ENCODE measurements at places on chromosomes 7 and 10.

DNA sequence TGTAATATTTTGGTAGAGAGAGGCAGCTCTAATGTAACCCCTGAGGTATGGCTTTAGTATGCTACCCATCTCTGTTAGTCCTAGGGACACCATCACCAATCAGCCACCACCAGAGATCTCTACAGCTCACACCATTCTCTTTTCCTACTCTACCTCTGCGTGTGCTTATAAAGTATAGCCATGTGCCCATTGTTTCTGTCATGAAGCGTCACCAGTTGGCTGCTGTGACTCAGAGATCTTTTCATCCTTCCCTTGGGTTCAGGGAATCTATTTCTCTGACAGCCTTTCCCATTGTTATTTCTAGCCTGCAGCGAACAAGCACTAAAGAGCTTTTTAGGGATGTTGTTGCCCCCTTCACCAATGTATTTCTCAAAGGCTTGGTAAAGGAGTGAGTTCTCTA lies 103.3 kb downstream of the TPST1 start:
- DNase-seq: no peak

GRCh38 chr10:88895250-88895649 lies 15.2 kb downstream of the STAMBPL1 start:
- no peak for DNase-seq

- no peak for DNase-seq
Observed at GRCh38 chr7:137694405-137694804, 152.4 kb downstream of the DGKI start.

GRCh38 chr10:65032867-65033769 lies 1511.9 kb downstream of the REEP3 start:
- DNase-seq: no peak

DNA sequence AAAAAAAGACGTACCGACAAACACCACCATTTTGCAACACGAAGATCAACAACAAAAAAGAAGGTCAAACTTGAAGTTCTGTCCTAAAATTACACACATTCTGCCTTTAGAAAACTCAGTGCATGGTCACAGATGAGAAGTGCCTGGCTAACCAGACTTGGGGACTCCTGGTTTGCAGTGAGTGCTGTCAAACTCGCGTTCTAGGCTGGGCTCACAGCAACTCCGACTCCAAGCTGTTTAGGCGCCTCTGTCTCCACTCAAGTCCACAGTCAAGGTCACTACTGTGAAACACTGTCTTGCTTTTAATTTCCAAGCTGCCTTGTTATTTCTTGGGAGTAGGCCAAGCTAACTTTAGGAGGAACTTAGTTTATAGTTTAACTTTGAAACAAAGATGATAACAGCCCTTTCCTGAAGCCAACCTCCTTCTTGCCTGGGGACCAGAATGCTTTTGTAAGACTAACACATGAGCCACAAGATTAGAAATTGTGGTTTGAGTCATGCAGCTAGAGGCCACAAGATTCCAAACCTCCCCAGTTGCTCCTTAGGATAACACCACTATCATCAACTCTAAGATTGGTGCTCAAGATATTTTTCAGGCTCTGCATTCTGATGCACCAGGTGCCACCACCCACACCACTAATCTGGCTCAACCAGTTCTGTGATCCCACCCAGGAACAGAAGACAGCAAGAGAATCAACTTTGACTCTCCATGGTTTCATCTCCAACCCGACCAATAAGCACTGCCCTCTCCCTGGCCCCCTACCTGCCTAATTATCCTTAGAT lies 1.1 kb upstream of the DNAAF5 start:
- no peak for DNase-seq

DNA sequence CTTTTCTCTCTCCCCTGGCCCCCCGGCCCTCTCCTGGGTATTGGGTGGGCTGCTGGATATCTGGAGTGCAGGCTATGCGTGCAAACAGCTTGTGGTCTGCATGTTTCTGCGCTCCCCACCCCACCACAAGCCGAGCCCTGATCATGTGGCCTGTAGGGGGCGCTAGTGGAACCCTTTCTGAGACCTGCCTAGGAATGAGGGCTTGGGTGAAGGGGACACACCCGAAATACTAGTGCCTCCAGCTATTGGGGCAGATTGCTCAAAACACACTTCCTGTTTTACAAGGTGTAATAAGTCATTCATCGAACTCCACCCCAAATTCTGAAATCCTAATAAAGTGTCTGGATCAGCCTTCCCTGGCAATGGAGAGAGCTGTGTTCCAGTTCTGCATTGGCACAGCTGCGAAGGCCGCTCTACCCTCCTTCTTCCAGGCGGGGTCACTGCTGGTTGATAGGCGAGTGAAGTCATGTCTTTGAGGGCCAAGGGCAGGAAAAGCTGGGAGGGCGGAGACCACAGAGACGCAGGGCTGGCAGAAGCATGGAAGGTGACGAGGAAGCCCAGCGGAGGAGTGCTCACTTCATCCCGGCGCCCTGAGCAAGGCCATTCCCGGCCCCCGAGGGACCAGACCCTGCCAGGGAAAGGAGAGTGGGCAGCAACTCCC lies 19.8 kb upstream of the PRRT4 start:
- no peak for DNase-seq

DNA sequence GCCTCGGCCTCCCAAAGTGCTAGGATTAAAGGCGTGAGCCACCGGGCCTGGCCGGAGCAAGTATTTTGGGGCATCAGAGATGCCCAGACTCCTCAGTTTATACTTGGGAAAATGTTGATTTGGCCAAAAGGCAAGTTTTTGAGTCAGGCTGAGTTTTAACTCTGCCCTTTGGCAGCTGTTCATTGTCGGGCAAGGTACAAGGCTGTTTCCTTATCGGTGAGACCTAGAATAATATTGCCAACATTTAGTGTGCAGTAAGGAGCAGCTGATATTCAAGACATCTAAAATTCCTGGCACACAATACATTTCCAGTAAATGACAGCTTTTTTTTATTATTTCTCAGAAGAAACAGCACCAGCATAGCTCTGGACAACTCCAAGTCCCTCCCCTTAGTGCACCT lies 147.6 kb upstream of the C7orf33 start:
- DNase-seq: no peak

DNA sequence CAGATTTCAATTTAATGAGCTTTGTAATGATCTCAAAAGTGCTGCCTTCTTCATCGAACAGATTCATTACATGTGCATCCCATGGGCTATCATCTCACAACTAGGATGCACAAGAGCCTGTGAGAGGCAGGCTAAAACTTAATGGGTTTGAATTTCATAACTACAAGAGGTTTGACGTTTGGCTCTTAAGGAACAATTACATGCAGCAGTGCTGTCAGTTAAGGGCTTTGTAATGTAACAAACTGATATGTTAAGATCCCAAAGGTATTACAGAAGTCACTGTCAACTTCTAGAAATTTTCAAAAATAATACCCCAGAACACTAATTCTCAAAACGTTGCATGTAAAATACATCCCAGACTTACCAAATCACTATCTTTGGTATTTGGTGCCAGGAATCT lies 33.2 kb downstream of the KIF20B start:
- no peak for DNase-seq

GRCh38 chr10:14293526-14293925 lies 37.2 kb downstream of the FRMD4A start:
- no peak for DNase-seq

- DNase-seq: no peak
Observed at GRCh38 chr10:3898821-3899220, 113.8 kb upstream of the KLF6 start.

GRCh38 chr10:8130973-8131911 lies 76.8 kb downstream of the GATA3 start:
- DNase-seq: no peak

GRCh38 chr7:149496642-149497391 lies 792 bp downstream of the ZNF746 start:
- peak; percentile 53 for DNase-seq

GRCh38 chr10:42982891-42983506 lies 93.9 kb upstream of the RET start:
- no peak for DNase-seq

- DNase-seq: no peak
Observed at GRCh38 chr7:96596120-96596826, 113.4 kb downstream of the SEM1 start.

DNA sequence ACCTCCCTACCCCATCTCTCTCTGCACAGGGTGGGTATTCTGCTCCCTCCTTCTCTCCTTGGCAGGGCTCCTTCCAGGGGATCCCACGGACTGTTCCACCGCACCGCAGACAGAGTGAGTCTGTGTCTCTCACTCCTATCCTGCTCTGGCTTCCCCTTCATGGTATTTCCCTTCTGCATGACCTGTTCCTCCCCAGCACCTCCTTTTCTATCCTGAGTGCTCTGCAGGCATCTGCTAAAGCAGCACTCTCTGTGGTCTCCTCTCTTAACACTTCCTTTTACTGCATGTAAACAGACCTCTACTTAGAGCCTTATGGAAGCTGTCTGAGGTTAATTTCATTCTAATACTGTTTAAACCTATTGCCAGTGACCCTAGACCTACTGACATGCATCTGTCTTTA lies 171.5 kb downstream of the CCSER2 start:
- no peak for DNase-seq

DNA sequence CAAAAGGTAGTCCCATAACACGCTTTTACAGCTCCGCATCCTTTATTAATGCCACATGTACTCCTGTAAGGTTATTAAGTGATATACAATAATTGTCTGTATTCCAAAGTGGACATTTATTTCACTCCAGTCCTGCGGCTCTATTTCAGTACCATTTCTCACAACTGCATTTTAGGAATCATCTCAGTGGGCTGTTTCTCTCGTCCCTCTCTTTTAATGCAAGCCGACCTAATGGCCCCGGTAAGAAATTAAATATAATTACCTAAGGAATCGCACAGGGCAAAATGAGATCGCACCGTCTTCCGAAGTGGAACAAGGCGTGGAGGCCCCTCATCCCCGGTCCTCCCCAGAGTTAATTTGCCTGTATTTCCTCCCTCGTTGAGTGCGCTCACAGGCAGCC lies 216.5 kb downstream of the RAB11FIP2 start:
- no peak for DNase-seq

- DNase-seq: no peak
Observed at GRCh38 chr10:6912929-6913328, 332.9 kb upstream of the PRKCQ start.

DNA sequence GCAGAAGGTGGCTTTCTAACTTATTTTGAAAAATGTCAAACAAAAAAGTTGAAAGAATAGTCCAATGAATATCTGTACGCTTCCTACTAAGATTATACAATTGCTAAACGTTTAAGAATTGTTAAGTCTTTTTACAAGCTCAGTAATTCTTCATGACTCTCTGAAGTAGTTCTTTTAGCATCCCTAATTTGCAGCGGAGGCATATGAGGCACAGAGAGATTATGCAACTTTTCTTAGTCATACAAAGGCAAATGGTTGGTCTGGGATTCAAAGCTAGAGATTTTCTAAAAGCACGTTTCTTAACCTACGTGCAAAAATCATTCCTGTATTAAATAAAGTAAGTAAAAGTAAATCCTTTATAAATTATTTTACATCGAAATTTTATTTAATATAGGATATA lies 254.2 kb downstream of the MAGI2 start:
- DNase-seq: no peak

DNA sequence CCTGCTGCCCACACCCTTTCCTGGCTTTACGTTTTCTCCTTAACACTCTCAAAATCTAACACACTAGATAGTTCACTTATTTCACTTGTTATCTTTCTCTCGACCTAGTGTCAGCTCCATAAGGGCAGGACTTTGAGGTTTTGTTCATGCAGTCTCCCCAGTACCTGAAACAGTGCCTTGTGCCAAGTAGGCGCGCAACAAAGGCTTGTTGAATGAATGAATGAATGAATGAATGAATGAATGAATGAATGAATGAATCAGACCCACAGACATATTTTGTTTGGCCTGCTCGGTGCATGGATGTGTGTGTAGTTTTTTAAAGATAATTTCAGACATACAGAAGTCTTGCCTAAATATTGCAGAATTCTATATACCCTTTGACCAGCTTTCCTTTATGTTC lies 6.2 kb downstream of the TYSND1 start:
- no peak for DNase-seq

- no peak for DNase-seq
Observed at GRCh38 chr7:156176039-156176438, 363.8 kb upstream of the SHH start.

GRCh38 chr7:105352901-105353668 lies 35.6 kb downstream of the SRPK2 start:
- no peak for DNase-seq

DNA sequence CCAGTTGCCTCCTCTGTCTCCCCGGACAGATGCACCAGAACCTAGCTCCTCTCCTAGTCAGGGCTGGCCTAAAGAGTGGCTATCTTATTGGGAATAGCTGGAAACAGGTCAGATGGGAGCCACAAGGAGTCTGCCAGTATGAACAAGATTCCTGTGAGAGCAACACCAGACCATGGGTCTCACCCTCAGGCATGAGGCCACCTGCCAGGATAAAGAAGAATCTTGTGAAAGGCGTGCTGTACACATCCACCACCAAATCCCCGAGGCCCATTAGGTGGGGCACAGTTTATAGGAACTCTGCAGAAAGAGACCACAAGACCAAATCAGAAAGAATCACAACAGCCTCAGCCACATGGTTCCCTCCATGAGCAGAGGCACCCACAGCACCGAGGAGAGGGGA lies 325.9 kb downstream of the TNS3 start:
- DNase-seq: no peak

DNA sequence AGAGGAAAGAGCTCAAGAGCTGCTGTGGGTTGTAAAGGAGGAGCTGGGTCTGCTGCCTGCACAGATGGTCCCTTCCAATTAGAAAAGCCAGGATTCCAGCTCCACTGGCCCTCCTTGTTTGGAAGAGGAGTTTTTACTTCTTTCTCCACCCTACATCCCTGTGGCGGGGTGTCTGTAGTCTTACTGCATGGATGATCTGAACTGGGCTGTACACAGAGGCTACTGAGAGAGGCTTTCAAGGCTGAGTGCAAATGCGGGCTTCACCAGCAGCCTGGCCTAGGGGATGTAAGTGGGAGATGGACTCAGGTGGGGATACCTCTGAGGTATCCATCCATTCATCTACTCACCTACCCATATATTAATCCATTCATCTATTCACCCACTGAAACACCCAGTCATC lies 7.1 kb upstream of the CXCL12 start:
- no peak for DNase-seq

DNA sequence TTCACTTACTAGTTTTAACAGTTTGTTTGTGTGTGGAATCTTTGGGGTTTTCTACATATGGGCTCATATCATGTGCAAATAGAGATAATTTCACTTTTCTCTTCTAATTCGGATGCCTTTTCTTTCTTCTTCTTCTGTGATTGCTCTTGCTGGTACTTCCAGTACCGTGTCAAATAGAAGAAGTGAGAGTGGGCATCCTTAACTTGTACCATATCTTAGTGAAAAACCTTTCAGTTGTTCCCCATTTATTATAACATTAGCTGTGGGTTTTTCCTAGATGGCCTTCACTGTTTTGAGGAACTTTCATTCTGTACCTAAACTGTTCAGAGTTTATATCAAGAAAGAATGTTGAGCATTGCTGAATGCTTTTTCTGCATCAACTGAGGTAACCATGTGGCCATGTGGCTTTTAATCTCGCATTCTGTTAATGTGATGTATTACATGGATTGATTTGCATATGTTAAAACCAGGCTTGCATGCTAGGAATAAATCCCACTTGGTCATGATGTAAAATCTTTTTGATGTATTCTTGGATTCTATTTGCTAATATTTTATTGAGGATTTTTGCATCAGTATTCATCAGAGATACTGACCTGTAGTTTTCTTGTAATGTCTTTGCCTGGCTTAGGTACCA lies 78.7 kb downstream of the FAM107B start:
- no peak for DNase-seq

GRCh38 chr10:44733501-44734488 lies 177.3 kb upstream of the TMEM72 start:
- DNase-seq: no peak

- no peak for DNase-seq
Observed at GRCh38 chr10:18159557-18159956, 19.3 kb downstream of the CACNB2 start.
